ENCODE measurements at places on chromosomes 5 and 9.

DNA sequence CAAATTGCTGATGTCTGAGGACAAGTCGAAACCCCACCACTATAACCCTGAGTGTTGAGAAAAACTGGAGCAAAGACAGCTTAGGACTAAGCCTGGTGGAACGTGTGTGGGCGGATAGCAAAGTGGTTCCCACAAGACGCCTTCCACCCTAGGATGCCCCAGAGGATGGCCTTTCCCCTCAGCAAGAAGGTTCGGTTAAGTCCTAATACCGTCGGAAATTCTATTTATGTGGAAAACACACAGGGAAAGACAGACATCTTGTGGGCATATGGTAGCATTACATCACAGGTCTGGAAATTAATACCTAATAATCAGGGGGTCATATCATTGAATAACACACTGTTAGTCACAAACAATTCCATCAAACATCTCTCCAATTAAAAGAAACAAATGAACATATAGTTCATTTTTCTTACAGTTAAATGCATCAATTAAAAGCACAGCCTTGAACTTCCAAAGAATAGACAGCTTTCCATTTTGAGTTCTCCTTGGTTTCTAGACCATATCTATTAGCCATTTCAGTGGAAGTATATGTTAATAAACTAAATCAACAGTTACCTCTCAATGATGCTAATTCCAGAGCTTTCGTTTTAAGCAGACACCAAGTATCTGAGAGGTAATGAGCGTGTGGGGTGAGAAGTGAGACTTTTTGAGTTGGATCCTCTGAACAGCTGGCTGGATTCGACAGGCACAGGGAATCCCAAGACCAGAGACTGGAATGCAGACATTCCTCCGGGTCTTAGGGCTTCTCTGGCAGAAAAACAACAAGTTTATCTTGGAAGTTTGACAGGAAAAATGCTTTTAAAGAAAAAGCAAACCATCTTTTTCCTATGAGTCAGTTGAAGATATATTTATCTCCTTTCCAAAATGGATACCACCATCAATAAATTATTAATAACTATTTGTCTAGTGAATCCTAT is 2.9 kb upstream of the ICE1 start:
- no peak overlapping the region for H3K4me3 ChIP-seq
- DNase-seq = no peak
- H3K4me1 ChIP-seq = peaks cover 28% of the 10 kb centered on the region

DNA sequence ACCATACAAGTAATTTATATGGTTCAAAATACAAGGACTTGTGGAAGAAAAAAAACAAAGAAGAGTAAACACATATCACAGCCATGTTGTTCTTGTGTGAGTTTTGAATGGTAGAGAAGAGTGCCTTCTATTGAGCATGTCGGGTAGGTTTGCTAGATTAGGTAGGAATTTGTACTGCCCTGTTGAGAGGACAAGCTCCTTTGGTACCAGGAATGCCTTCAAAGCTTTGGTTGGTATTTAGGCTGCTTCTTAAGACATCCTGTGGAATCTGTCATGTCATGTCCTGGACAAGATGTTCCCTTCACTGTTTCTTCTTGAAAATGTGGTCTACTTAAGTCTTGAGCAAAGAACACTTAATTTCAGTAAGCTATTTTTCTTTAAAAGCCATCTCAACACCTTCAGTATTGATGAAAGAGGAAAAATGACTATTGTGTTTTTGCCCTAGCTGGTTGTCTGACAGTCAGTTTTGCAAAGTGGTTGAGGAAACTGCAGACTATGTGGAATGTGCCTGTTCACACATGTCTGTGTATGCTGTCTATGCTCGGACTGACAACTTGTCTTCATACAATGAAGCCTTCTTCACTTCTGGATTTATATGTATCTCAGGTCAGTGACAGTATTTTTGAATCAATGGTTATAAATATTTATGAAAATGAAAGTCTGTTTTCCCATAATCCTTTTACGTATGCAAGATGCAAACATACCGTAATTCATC is 296.9 kb downstream of the ADGRV1 start:
- no peak overlapping the region for H3K4me3 ChIP-seq
- H3K27ac ChIP-seq = no peak overlapping the region
- DNase-seq = no peak
- H3K36me3 ChIP-seq = no peaks in the 10 kb centered on the region

- H3K4me1 ChIP-seq = no peaks in the 10 kb centered on the region
- no peak within 1 kb of the TSS for H3K27ac ChIP-seq
- no peaks in the 10 kb centered on the region for H3K27me3 ChIP-seq
- H3K36me3 ChIP-seq = no peaks in the 10 kb centered on the region
- no peak for DNase-seq
These were observed at the start of gene MYMK for GRCh38 chr9:133524679-133525228. Gene MYMK, minus strand, starts transcription at chr9:133524959. Its CDS starts 115 bp downstream, at chr9:133524844.

GRCh38 chr5:71903808-71904207 is 184.7 kb downstream of the CARTPT start:
- H3K4me3 ChIP-seq = no peak overlapping the region
- H3K4me1 ChIP-seq = no peaks in the 10 kb centered on the region
- DNase-seq = no peak

DNA sequence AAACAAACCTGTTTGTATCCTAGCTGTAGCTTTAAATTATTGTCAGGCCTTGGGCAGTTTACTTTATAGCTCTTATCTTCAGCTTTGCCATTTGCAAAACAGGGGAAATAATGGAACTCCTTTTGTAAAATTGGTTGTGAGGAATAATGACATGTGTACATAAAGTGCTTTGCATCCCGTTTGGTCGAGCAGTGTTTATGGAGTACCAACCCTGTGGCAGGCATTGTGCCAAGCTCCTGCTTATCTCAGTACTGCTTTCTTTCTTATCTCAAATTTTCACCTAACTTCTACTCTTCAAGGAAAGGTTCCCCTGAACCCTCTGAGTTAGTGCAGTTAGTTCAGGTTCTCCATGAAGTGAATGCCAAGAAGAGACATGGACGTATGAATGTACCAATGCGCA is 9.4 kb upstream of the TENT2 start:
- no peaks in the 10 kb centered on the region for H3K4me1 ChIP-seq
- no peaks in the 10 kb centered on the region for H3K36me3 ChIP-seq
- H3K4me3 ChIP-seq = no peak overlapping the region
- H3K27ac ChIP-seq = no peak overlapping the region

DNA sequence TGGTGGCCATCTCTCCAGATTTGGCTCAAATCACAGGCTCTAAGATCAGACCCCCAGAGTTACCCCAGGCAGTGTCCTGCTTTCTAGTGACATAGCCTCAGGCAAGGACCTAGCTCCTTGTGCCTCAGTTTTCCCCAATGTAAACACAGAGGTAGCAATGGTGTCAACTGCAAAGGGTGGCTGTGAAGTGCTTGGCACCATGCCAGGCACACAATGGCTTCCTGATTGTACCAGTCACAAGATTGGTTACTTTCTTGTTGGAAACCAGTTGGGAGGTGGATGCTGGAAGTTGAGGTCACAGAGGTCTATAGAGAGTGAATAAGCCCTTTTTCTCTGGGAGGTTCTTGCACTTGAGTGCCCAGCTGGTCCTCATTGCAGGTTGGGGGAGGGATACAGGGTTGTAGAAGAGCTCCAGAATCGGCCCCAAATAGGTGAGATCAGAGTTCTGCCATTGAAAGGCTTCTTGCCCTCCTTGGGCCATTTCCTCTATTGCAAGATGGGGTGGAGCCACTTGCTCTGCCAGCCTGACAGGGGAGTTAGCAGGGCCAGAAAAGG is 2.3 kb downstream of the STKLD1 start:
- H3K36me3 ChIP-seq = no peaks in the 10 kb centered on the region
- H3K4me1 ChIP-seq = peaks cover 12% of the 10 kb centered on the region
- no peak for DNase-seq
